ENCODE measurements at places on chromosomes 7 and 10.
A peak's percentile ranks its signal among the peaks of the same experiment; 100 is the strongest.

GRCh38 chr10:128850647-128851046 lies 616.4 kb upstream of the MGMT start:
- DNase-seq: no peak

- no peak for DNase-seq
Observed at GRCh38 chr7:87498893-87499292, 23.4 kb upstream of the ABCB4 start.

- DNase-seq: no peak
Observed at GRCh38 chr10:37734971-37735370, 122.4 kb downstream of the ZNF248 start.

DNA sequence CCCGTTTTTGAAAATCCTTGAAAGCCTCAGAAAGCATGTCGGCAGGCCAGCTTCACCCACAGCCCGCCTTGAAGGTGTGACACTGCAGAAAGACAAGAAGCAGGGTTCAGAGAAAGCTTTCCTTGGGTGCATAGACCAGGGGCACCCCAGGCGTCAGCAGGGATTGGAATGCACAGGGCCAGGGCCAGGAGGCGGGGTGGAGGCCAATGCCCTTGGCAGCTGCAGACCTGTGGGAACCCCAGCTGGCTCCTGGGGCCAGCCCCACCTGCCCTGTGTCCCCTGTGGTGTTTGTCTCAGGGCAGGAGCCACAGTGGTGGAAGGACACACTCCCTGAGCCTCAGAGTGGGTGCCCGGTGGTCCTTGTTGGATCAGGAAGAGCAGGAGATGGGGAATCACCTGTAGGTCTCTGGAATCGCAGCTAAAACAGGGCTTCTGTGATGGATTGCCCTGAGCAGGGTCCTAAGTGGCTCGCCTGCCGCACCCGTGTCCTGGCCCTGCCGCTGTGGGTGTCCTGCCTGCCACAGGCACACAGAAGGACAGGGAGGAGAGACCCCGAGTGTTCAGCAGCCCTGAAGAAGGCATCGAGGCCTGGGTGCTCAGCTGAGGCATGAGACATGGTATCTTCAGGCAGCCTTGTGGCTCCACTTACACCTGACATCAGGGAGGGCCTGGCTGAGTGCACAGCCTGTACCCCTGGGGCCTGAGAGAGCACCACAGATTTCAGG lies 32.5 kb downstream of the ANXA8 start:
- DNase-seq: no peak

GRCh38 chr7:129771201-129771927 lies 159.8 kb downstream of the NRF1 start:
- no peak for DNase-seq

- no peak for DNase-seq
Observed at GRCh38 chr10:6067457-6067856, 5.3 kb upstream of the IL2RA start.

DNA sequence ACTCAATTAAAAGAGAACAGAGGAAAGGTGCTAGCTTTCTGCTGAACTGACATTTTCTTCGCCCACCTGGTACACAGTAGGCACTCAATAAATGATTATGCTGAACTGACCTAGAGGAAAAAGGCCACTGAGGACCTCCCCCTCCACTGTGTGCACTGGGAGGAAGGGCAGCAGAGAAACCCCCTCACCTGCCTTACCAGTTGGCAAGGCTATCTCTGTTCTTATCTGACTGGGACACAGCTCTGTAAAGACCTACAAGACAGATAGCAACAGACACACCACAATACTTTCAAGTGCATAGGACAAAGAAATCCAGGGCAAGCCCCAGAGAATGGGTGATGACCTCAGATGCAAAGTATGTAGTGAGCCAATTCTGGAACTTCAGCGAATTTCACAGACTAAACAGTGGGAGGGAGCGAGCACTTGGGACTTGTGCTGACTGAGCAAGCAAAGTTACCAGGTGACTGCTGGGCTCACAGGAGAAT lies 30.4 kb downstream of the PDLIM1 start:
- DNase-seq: no peak

- DNase-seq: no peak
Observed at GRCh38 chr7:127322351-127322750, 69.6 kb upstream of the GRM8 start.

DNA sequence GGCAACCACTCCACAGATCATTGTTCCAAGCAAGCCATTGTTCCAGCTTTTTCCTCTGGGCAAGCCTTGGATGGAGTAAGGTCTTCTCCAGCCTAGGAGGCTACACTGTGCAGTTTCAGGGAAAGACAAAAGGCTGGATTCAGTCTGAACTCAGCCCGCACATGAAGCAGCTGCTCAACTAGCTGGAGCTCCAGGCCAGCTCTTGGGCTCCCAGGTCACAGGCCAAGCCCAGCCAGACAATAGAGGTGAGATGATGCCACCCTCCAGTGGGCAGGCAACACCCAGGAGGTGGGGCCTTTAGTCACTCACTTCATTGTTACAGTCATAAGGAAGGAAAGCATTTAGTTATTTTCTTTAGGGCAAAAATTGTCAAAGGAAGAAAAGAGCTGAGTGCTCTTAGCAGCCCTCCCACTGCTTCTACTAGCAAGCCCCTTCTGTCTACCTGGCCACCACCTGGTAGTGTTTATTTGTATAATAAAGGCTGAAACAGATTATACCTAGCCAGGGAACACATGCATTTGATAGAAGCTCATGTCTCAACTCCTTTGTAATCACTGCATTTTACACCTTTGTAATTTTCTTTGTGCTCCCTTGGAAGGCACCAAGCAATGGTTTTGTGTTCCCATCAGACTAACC lies 253.4 kb downstream of the WDR11 start:
- no peak for DNase-seq

GRCh38 chr7:70529914-70530585 lies 601.9 kb upstream of the GALNT17 start:
- DNase-seq: no peak

DNA sequence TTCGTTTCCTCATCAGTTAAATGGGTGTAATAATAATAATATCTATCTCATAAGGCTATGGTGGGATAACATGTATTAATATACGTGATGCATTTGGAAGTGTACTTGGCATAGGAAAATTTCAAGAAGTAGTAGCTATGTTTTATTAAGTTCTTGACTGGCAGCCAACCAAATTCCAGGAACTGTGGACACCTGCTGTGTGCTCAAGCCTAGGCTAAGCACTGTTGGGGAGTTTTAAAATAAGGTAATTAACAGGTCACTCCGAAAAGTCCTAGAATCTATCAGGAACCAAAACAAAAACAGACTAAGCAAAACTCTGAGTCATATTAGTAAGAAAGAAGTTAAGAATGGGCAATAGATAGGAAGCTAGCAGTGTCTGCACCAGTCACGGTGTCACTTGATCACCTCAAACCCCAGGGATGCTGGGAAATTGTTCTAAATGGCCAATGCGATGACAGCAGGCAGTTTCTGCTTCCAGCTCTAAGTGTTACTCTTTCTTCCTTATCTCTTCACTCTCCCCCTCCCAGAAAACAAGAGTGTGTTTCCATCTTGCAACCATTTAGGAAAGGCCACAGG lies 92.0 kb upstream of the GDF10 start:
- DNase-seq: no peak

GRCh38 chr10:71708301-71708703 lies 11.3 kb downstream of the C10orf105 start:
- peak; percentile 44 for DNase-seq
